ENCODE measurements at places on chromosomes 12 and 14.

DNA sequence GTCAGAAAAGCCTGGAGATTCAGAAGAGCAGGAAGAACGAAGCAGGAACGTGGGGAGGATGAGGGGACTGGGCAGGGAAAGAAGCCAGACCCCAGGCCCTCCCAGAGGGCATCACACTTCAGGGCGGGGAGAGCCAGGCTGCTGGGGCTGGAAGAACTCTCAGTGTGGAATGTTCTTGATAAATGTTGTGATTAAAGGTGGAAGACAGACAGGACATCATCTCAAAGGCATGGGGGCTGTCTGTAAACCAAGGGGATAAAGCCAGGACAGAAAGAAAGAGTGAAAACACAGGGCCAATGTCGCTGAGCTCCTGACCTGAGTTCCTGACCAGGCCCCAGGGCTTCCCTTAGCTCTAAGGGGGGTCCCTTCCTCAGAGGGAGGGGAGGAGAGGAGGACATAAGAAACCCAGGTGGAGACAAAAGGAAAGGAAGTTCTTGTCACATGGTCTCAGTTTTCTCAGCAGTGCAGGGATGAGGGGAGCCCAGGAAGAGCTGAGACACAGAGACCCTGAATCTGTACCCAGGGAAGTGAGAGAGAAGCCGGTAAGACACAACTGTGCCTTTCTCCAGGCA lies 56.3 kb downstream of the SETD3 start:
- no peak for DNase-seq

DNA sequence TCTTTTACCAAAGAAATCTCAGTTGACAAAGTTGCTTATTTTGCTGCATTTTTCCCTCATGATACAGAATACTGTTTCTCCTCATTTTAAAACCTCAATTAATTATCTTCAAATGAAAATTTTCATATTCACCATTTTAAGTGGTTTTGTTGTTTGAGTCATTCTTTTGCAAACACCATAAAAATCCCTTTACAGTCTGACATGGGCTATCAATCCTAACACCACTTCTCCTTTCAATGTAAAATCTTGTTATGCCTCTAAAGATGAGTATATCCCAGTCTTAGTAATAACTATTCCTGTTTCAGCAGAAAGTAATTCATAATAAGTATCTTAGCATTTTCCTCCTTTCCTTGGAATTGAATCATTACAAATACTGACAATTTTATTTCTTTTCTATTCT lies 192.2 kb downstream of the SYT1 start:
- DNase-seq: no peak

DNA sequence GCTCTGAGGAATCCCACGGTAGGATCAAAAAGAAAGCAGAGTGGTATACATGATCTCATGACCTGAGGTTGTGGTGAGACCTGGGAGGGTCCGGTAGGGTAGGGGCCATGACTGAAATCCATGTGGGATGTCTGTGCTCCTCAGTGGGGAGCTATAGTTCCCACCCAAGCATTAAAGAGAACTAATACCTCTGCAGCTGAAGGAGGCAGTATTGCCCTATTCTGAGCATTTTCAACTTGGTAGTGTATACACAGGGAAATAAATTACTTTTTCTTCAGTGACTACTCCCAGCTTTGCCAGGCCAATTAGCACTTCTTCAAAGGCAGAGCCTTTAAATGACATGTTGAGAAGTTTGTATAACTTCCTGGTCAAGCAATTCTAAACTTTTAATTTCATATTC lies 613.8 kb downstream of the KCNH5 start:
- DNase-seq: no peak

DNA sequence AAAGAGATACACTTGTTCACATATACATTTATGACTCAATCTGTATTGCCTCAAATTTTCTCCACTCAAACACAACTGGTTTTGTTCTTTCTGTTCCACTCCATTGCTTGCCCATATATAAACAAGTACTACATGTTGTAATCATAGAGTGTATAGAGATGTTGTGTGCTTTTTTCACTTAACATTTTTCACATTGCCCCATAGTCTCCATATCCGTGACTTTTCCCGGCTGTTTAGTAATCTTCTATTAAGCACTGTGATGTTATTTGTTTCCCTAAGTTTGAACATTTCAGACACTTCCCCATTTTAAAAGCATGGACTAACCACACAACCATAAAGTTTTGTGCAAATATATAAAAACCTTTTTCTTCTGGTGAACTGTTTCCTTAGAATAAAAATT lies 45.5 kb upstream of the PTPRR start:
- DNase-seq: no peak

DNA sequence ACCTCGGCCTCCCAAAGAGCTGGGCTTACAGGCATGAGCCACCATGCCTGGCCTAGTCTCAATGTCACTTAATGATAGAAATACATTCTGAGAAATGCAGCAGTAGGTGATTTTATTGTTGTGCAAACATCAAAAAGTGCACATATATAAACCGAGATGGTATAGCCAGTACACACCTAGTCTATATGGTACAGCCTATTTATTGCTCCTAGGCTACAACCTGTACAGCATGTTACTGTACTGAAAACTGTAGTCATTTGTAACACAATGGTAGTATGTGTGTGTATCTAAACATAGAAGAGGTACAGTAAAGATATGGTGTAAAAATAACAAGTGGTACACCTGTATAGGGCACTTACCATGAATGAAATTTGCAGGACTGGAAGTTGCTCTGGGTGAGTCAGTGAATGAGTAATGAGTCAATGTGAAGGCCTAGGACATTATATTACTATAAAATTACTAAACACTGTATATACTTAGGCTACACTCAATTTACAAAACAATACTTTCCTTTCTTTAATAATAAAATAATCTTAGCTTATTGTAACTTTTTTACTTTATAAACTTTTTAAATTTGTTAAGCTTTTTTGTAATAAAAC lies 166.7 kb upstream of the SYT1 start:
- no peak for DNase-seq

GRCh38 chr14:49851813-49852212 lies 775 bp downstream of the NEMF start:
- no peak for DNase-seq

DNA sequence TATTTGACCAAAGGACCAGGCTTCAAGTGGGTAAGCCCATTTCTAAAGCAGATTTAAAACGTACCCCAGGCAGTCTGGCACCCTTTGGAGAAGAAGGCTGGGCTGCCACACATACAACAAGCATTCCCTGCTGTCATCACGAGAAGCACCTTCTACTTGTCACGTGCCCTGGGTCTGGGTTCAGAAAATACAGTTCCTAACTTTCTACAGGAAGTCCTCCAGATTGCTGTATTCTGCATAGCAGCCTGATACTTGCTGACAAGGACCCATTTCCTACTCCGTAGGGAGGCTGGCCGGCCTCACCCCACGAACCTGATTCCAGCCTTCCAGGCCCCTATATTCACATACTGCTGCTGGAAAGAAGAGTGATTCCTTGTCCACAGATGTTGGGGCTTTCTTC lies 7.4 kb downstream of the CLMN start:
- no peak for DNase-seq

GRCh38 chr14:85463512-85463911 lies 66.4 kb upstream of the FLRT2 start:
- no peak for DNase-seq

- no peak for DNase-seq
Measured at GRCh38 chr12:120902846-120903411, 1.2 kb downstream of the SPPL3 start.

DNA sequence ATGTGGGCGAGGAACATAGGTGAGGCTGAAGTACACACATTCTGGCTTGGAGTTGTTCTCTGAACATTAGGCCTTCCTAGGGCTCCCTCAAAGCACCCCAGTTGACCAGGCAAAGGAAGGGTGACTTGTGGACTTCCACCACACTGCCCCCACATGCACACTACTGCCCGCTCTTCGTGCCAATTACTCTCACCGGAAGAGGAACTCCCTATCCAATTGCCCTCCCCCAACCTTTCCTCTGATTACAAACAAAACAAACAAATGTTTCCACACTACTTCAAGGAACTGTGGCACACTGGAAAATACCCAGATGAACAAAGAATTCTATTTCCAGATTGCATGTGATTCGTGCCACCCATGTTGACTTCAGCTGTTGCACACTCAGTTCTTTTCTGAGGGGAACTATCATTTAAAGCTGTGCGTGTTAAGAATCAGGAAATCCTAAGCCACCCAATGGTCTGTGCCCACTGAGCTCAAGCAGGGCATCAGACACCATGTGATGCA lies 139.3 kb downstream of the SSPN start:
- no peak for DNase-seq

DNA sequence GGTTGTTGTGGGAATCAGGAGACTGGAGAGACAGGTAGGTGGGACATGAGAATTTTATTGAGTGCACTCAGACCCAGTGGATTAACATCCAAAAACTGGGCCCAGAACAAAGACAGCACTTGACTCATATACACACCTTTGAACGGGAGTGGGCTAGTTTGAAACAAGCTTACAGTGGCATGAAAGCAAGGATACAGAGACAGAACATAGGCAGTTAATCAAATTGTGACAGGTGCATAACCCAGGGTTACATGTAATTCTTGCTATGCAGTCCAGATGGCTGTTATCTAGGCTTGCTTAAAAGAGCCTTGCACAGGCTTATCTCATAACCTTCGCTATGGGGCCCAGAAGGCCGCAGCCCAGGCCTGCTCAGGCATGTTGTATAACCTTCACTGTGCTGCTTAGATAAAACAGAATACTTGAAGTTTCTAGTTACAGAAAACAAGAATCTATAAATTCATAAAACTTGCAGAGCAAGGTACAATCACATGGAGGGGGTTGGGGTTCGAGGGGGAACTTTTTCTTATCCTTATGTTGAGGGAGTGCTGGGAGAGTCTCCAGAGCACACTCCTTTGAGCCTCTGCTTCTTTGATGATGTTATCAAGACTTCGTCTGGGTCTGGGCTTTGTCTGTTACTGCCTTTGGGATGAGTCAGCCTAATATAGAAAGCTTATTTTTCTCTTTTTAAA lies 81.7 kb downstream of the TNFAIP2 start:
- DNase-seq: no peak

DNA sequence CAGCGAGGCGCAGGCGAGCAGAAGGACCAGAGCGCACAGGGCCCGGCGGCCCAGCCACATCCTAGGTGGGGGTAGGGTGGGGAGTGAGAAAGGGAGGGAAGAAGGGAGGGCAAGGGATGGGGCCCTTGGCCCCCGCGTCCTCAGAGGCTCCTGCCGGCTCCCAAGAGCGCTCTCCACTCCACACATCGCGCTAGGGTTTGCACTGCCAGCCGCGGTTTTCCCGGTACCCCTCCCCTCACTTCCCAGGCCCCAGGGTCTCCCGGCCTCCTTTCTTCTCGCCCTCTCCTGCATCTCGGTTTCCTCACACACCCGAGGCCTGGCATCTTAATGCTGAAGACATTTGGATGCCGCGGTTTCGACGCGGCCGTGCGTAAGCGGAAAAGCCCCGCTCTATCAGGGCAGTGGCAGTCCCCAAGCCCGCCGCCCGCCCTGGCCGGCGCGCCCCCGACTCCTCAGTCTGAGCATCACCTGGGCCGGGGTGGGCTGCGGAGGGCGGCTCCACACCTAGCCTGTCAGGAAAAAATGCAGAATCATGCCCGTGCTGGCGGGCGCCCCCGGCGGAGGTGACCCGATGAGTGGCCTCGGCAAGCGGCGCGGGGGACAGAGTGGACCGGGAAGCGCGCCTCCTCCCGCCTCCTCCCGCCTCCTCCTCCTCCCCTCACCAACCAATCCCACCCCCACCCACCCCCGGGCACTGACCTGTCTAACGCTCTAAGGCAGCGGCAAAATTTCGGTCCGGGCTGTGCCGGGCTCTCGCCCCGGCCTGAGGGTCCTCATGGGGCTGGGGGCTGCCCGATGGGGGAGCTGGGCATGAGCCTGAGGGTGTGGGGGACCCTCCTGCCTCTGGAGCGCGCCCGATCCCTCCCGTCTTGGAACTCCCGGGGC lies 686 bp downstream of the B4GALNT1 start:
- DNase-seq: no peak

GRCh38 chr14:65620195-65620594 lies 207.7 kb downstream of the FUT8 start:
- no peak for DNase-seq

DNA sequence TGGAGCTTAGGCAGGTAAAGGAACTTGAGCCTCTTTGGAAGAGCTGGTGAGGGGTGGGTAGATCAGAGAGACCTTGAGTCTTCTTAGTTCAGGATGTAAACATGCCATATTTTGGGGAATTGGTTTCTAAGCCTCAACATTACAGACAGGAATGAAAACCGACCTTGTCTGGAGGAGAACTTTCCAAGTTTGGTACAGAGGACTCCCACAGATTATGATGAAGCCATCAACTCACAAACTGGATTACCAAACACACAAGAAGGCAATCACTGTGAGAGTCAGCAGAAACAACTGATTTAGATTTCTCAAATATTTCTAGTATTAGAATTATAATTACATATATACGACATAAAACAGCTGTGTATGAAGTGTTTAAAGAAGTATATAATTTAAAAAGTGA lies 22.3 kb upstream of the AMN1 start:
- DNase-seq: no peak

DNA sequence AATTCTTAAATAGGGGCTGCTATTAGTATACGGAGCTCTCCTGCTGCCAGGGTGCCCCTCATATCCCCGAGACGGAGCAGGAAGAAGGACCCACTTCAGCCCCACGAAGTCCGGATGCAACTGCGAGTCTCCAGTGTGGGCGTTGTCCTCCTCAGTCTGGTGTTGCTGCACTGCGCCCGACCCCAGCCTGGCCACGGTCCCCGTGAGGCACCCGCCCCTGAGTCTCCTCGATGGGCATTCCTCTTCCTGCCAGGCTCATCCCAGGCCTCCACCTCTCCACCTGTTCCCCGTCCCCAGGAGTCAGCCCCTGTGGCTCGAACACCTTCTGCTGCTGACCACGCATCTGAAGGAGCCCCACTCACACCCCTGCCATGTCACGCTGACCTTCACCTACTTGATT lies 68.1 kb upstream of the SFSWAP start:
- no peak for DNase-seq

GRCh38 chr12:53995002-53995377 lies 5.0 kb upstream of the HOXC9 start:
- DNase-seq: no peak

DNA sequence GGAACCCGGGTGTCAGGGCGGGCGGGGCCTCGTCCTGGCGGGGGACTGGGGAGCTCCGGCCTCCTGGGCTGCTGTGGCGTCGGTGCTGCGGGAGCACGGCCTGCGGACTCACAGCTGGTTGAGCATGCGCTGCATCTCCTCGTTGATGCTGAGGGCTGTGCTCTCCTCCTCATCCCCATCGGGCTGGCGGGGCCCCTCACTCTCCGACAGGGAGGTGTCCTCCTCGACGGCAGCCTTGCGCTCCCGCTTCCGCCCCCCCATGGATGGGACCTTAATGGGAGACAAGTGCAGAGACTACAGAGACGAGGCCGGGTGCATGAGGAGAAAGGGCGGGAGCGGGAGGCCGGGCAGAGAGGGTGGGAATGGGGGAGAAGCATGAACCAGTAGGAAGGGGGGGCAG lies 7.3 kb downstream of the IFFO1 start:
- no peak for DNase-seq

DNA sequence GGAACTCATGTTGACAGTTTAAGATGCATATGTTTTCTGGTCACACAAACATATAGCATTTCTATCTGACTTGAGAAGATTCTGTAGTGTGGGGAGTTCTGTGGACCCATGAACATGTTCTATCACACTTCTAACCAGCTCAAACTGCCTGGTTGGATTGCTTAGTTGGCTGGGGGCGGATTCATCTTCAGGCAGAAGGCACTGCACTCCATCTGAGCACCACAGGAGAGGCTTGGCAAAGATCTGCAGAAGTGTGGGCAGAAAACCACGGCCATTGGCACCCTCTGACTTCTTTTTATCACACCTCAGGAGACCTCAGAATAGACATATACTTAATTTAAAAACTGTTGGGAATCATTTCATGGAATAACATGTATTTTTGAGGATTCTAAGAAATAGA lies 68.5 kb downstream of the LIN7A start:
- no peak for DNase-seq
